Activated CD4-positive, alpha-beta T cell treated with anti-CD3 and anti-CD28 coated beads, Interleukin-2, amount 10 ng/mL, durations not matched to agents 24 days and 14 days (primary cell): ENCODE measurements at places on chromosomes 4 and X.

GRCh38 chrX:123173833-123174232 is 10.2 kb upstream of the GRIA3 start:
- no peak for DNase-seq

- no peak for DNase-seq
Observed at GRCh38 chrX:150967786-150968185, 15.3 kb upstream of the HMGB3 start.

- DNase-seq: no peak
Observed at GRCh38 chrX:46398874-46399273, 146.3 kb downstream of the ZNF674 start.

DNA sequence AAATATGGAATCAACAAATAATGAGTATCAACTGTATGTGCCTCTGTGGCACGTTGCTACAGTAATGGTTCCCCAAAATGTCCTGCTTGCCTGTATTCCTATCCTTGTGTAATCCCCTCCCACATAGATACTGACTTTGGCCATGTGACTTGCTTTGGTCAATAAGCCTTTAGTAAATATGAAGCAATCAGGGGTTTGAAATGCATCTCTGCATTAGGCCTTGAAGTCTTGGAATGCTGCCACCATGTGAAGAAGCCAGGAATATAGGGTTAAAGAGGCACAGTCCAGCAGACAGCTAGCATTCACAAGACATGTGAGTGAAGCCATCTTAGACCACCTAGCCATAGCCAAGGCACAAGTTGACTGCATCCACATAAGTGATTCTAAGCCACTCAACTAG is 190.9 kb downstream of the GABRB1 start:
- no peak for DNase-seq

- peak; percentile 47 for DNase-seq
Observed at GRCh38 chr4:120616-121015, 3.7 kb upstream of the ZNF718 start.

GRCh38 chr4:9867751-9868425 is 86.5 kb downstream of the DRD5 start:
- DNase-seq: no peak

DNA sequence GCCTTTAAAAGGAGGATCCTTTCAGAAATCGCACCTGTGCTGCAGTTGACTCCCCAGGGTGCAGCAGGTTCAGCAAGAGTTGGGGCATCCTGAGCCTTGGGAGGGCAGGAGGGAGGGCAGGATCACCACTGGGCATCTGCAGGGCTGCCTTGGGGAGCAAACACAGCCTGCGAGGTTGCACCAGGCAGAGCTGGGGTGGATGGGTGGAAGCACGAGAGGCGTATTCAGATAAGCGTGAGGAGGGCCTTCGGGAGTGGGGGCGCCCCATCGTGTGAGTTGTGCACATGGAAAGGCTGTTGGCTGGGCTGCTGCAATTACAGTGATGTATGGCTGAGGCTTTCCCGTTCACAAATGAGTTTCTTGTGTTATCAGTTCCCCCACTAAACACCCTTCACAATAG is 55.5 kb downstream of the PSAPL1 start:
- no peak for DNase-seq

DNA sequence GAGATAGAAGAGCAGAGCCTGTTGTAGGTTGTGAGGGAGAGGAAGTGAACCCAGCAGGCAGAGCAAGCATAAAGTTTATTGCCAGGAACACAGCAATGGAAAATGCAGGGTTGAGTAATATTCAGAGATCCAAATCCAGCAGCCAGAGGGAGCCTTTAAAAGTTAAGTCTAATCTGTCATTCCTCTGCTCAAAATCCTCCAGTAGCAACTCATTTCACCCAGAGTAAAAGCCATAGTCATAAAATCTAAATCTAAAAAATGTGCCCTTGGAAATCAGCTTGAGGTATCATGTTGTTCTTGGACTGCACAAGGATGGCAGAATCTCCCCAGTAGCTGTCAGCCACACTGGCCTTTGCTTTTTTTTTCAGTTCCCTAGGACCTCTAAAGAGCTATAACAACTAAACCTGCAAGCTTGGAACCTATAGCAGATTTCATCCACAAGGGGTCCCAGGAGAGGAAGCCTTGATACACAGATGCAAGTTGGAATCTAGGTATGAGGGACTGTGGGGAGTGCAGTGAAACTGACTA is 62.9 kb upstream of the FRAS1 start:
- DNase-seq: peak; percentile 61

DNA sequence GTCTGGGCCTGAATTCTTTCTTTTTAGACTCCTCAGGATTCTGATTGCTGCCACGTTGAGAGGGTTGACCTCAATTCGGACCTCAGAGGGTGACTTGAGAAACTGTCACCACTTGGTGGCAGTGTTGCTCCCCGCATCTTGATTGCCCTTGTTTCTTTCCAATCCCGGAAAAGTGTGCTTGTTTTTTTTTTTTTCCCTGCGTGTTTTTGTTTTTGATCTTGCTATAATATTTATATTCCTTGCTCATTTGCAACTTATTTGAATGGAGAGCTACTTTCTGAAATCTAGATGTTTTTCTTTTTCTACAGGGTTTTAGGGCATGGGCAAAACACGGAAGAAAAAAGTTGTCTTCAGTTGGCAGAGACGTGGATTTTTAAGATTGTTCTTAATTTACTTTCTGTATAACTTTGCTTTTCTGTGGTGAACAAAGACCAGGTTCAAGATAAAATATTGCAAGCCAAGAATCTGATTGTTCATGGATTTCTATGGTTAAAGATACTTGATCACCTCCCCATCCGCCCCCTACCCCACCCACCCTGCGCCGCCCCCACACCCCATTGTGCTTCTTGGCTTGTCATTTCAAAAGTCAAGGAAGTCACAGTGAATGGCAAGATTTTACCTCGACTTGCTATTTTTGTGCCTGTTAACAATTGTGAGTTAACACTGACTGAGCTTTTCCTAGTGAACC is 102.0 kb downstream of the PTTG2 start:
- DNase-seq: peak; percentile 88

- no peak for DNase-seq
Observed at GRCh38 chr4:38120772-38121171, 160.6 kb downstream of the PTTG2 start.

DNA sequence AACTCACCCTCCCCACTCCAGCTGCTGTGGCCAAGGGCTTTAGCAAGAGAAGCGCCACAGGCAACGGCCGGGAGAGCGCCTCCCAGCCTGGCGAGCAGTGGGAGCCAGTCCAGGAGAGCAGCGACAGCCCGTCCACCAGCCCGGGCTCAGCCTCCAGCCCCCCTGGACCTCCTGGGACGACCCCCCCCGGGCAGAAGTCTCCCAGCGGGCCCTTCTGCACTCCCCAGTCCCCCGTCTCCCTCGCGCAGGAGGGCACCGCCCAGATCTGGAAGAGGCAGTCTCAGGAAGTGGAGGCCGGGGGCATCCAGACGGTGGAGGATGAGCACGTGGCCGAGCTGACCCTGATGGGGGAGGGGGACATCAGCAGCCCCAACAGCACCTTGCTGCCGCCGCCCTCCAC is 11.2 kb upstream of the HGFAC start:
- DNase-seq: no peak

GRCh38 chr4:24876431-24876830 is 36.4 kb downstream of the CCDC149 start:
- no peak for DNase-seq

GRCh38 chr4:115279330-115279729 is 165.9 kb upstream of the NDST4 start:
- no peak for DNase-seq

- DNase-seq: no peak
Observed at GRCh38 chr4:168900080-168900479, 110.0 kb downstream of the CBR4 start.
